ENCODE measurements at places on chromosomes 4 and X.
A peak's percentile ranks its signal among the peaks of the same experiment; 100 is the strongest.

- DNase-seq: no peak
Observed at GRCh38 chr4:167176723-167177367, 57.4 kb downstream of the SPOCK3 start.

GRCh38 chrX:148310426-148311165 lies 189.8 kb upstream of the AFF2 start:
- peak; percentile 7 for DNase-seq

GRCh38 chr4:32318926-32319325 lies 1598.8 kb downstream of the PCDH7 start:
- DNase-seq: no peak

DNA sequence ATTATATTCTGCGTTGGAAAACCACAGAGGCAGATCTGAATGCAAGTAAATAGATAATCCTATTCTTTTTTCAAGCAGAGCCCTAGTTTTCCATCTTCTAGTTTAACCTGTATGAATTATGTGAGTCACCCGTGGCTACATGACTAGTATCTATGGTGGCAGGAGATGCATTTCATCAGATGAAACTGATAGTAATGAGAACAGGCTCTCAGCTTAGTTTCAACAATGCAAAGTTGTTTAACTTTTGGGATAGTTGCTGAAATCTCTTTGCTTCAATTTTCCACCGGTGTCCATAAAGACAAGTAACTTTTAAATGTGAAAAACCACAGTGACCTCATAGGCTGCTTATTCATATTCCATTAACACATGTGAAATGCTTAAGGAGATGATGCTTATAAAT lies 1317.4 kb upstream of the TENM3 start:
- DNase-seq: no peak

Data from activated CD8-positive, alpha-beta memory T cell treated with anti-CD3 and anti-CD28 coated beads for 1 hour (primary cell).